ENCODE measurements at places on chromosomes 6 and 20. TPM values are rescaled to one million over a fixed set of nuclear protein-coding genes. Genes with fewer than 3 reads are reported as not detected.

SLC22A2 gene
- total RNA-seq: not detected

HLA-DPB1 gene
- total RNA-seq: 22.4 TPM

PSORS1C1 gene
- total RNA-seq: 4.7 TPM

DACT2 gene
- total RNA-seq: not detected

PRSS16 gene
- not detected for total RNA-seq

PLCB4 gene
- 13.8 TPM for total RNA-seq

PRICKLE4 gene
- total RNA-seq: 6.9 TPM

FOXC1 gene
- 12.1 TPM for total RNA-seq

MOCS1 gene
- total RNA-seq: 12.8 TPM

ANKRD66 gene
- total RNA-seq: not detected

GRCh38 chr20:16350465-16350864, 222.8 kb downstream of the KIF16B start:
- no peak for DNase-seq

- no peak for DNase-seq
Measured at GRCh38 chr20:47727909-47728361, 57.3 kb downstream of the SULF2 start.

DNA sequence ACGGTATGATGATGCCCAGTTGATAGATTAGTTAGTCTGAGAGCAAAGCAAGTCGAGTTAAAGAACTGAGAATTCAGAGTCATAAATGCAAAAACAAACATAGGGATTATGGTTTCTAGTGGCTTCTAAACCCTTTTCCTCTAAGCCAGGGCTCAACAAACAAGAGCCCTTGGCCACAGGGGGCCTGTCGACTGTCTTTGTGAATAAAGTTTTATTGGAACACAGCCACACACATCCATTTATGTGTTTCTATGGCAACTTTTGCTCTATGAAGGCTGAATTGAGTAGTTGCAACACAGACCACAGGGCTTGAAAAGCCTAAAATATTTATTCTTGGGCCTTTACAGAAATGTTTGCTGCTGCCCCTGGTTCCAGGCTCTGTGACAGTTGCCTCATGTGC, 76.2 kb downstream of the SLC24A3 start:
- DNase-seq: no peak

GRCh38 chr20:19903168-19903811, 113.9 kb upstream of the NAA20 start:
- DNase-seq: peak; percentile 74

GRCh38 chr20:40232756-40233155, 456.3 kb downstream of the MAFB start:
- no peak for DNase-seq

- DNase-seq: peak; percentile 96
Measured at GRCh38 chr6:26157251-26158075, 70.2 kb downstream of the HFE start.

DNA sequence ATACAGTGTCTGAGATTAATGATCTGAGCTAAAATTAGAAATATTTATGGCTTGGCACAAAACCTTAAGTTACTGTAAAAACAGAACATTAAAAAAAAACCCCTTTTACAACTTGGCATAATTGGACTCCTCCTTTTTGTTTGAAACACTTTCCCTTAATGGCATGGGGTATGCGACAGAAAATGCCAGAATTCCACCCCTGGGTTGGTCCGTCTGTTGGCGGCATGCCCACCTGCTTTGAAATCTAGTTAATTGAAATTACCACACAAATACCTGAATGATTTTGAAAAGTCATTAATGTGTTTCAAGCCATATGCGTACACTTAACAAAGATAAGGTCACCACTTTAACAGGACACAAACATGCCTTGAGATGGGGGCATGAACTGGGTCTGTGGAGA, 175.1 kb upstream of the FOXQ1 start:
- DNase-seq: no peak

- DNase-seq: peak; percentile 55
Measured at GRCh38 chr6:39440039-39440426, 117.5 kb upstream of the KCNK16 start.

- no peak for DNase-seq
Measured at GRCh38 chr20:48492015-48492714, 335.6 kb downstream of the PREX1 start.

DNA sequence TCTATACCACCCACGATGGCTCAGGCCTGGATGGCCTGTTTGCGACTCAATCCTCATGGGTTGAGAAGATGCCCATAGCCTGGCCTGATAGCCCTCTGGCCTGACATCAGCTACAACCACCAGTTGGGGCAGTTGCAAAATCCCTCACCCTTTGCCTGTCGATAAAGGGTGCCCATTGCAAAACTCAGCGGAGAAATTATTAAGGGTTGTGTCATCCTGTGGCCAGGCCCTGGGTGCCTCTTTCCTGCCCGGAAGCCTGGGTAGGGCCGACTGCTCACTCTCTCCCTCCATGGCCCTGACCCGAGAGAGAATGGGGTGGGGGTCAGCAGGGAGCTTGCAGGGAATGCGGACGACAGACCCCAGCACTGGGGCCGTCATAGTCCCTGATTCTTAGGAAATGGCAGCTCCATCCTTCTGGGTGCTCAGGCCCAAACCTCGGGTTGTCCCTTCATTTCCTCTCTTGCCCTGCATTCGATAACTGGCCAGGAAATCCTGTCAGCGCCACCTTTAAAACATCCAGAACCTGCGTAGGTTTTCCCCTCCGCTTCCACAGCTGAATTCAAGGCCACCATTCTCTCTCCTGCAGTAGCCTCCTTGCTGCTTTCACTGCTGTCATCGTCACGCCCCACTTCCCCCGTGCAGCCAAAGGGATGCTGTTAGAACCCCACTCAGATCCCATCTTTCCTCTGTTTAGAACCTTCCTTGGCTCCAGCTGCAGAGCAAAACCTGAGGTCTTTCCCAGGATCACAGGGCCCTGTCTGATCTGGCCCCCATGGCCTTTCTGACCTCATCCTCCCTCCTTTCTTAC, 31.1 kb downstream of the CEBPB start:
- DNase-seq: no peak

DNA sequence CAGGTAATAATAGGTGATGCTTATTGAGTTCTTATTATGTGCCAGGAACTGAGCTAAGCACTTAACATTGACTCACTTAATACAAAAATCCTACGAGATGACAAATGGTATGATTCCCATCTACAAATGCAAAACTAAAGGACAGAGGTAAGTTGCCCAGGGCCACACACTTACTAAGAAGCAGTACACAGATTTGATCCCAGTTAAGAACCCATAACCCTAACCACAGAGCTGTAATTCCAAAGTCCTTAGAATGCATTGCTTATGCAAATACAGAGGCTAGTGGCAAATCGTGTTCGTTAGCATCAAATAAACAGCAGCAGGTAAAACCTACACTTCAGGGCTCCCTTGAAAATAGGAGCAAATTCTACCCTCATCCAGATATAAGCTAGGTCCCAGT, 104.0 kb downstream of the SASH1 start:
- no peak for DNase-seq

DNA sequence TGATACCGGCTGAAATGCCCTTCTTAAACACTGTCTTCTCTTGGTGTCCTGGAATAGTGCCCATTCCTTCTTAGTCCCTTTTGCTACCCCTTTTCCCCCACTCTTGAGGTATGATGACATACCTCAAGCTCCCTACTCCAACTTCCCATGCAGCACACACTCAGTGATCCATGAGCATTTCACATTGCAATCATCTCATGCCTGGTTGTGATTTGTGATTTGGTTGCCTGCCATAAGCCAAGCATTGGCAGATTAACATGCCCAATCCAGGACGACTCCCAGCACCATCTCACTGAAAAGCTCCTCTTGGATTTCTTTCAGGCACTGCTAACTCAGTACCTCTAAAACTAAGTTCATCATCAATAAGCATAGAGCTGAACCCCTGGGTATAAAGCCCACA, 14.7 kb upstream of the PTPRA start:
- DNase-seq: no peak

- peak; percentile 89 for DNase-seq
Measured at GRCh38 chr20:45041464-45042337, 59.2 kb downstream of the KCNS1 start.

DNA sequence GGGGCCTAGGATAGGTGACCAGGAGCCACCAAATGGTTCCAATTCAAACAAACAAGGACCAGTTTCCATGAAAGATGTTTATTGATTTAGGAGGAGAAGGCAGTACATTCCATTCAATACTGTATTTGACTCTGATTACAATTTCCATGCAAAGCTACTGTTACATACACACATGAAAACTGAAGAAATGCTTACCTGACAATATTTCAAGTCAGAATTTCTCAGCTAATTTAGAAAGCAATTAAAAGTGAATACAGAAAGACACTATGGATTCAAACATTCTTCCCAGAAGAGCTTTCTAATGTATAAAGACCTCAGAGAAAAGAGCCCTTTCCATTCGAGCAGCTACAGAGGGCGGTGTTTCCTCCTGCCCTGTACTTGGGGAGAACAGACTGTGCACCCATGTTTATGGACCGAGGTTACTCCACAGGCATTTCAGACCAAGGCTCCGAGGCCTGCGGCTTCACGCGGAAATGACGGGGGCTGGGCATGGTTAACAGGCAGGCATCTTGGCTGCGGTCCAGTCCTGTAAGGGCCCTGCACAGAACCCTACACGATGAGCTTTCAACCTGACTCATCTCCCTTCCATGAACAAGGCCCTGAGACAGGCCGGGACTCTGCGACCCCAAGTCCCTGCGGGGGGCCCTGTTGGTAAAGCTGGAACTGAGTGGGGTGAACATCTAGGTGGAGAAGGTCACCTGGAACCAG, 25.7 kb upstream of the TCFL5 start:
- DNase-seq: peak; percentile 93

DNA sequence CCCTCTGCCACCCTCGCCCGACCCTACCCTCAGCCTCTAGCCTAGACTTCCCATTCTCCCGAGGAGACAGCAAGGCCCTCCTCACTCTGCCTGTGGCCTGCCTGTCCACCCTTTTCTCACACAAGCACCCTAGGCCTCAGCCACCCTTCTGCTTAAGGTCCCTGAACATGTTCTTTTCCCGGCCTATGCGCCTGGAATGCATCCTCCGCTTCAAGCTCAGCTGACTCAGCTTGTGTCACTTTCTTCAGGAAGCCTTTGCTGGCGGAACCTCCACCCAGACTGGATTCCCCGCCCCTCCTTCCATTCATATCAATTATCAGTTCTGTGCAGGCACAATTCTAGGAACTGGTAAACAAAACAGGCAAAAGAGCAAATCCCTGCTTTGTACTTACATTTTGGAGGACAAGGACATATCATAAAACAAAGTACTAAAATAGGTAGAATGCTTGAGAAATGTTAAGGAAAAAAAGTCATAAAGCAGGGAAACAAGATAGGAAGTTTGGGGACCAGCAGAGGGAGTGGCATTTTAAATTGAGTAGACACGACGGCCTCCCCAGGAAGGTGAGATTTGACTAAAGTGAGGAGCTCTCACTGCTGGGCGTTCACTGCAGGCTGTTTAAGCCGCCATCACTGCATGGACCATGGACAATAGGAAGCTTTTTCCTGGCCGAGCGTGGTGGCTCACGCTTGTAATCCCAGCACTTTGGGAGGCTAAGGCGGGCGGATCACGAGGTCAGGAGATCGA, 17.9 kb upstream of the SNHG17 start:
- peak; percentile 82 for DNase-seq

DNA sequence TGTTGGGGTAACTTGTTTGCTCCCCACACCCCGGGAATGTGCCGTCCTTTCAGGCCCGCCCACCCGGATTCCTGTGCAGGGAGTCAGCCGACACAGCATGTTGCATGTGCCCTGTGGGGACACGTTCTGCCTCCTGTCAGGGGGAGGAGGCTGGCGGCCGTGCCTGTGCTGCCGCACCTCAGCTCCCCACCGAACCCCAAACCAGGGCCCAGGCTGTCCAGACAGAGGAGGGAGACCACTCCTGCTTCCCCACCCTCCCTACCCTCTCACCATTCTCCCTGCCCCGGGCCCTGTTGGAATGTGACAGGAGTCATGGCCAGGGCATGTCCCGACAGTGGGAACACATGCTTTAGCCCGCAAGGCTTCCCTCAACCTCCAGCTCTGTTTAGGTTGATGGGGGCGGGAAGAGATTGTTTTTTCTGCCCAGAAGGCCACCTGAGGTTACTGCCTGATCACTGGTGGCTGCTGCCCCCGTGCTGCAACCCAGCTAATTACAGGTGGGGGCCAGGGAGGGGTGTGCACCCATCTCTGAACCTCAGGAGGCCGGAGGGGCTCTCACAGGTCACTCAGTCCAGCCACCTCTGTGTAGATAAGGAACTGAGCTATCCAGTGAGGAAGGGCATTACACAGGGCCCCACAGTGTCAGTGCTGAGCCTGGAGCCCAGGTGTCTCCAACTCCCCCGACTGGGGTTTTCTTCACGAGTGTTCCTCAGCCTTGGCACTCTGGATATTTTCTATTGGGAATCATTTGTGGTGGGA, 13.6 kb downstream of the LRRC73 start:
- DNase-seq: peak; percentile 65

- no peak for DNase-seq
Measured at GRCh38 chr6:20631549-20631924, 97.3 kb downstream of the CDKAL1 start.

- peak; percentile 21 for DNase-seq
Measured at GRCh38 chr20:48180024-48180423, 394.7 kb upstream of the SULF2 start.

- no peak for DNase-seq
Measured at GRCh38 chr6:137744877-137745276, 122.2 kb upstream of the TNFAIP3 start.

GRCh38 chr6:126614642-126615504, 275.0 kb downstream of the CENPW start:
- DNase-seq: no peak

DNA sequence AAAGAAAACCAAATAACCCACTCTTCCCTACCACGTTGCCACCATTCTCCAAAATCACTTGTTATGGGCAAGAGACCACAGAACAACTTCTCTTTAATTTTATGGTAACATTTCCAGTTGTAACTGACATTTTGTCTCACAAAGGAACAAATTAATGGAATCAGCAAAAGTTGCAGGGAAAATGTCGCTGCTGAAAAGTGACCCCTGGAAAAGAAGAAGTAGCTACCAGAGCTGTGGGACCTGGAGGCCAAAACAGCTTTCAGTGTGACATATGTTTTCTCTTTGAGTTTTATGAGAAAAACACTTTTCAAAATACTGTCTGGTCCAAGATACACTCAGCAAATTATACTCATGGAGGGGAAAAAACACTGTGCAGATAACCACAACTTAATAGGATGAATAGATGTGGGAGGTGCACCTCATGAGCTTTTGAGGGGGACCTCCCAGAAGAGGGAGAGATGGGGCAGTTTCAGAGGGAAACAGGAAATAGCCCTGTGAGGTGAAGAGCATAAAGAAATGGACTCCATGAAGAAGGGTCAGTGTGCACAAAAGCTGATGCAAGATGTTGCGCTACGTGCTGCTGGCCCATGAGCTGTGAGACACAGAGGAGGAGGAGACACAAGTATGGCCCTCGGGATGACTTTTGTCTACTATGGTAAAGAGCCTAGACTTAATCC, 87.3 kb downstream of the DTNBP1 start:
- DNase-seq: no peak

GRCh38 chr6:168515376-168515775, 74.4 kb downstream of the SMOC2 start:
- DNase-seq: no peak

Measured in dermis blood vessel endothelial cell (primary cell).